ENCODE measurements at places on chromosomes 1 and 21.

GRCh38 chr1:192201303-192201702 lies 43.0 kb downstream of the RGS18 start:
- no peak for DNase-seq

DNA sequence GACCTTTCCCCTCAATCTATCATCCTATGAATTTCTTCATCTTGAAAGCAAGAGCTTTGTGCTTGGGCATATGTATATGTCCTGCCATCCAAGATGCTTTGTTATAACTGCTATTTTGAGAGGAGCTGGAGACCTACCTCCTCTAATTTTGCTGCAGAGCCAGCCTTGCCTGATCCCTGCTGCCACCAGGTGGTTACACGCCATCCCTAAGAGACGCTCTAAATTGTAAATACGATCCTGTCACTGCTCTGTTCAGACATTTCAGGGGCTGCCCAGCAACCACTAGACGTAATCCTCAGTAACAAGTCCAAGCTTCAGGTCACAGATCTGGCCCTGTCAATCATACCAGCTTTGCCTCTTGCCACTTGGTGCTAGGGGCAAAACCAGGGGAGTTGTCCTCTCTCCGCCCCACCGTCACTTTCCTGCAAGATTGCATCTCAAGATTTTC lies 32.9 kb downstream of the GPA33 start:
- DNase-seq: no peak

DNA sequence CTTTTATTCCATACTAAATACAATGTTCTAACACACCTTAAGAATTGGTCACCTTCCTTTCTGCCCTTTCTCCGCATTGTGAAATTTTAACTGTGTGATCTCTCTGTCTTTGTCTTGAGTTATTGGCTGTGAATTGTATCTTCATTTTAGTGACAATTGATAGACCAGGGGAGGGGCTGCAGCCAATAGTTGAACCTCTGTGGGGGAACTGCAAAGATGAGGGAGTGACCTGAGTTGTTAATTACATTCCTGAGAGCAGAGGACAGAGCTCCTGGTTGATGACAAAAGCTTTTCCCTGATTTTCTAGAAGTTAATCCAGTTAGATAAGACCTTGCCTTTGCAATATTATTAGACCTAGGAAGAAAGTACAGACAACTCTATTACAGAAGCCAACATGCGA lies 1535.7 kb downstream of the BRINP3 start:
- DNase-seq: no peak

GRCh38 chr1:198612471-198613260 lies 26.2 kb upstream of the PTPRC start:
- no peak for DNase-seq

DNA sequence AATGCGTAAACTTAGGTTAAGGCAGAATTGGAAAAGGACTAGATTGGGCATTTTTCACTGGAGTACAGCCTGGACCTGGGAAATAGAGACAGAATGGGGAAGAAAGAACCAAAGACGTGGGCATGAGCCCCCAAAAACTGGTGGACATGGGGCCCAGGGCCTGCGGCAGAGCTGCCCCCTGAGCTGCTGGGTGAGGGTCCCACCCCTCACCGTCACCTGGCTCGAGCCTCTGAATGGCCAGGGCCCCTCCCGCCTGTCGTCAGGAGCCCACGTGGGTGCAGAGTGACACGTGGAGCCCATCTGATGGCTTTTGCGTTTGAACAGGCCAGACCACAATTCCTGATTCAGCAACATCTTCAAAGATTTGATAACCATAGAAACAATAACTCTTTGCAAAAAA lies 360.9 kb upstream of the VAMP3 start:
- no peak for DNase-seq

GRCh38 chr1:9845914-9846313 lies 22.1 kb upstream of the CLSTN1 start:
- no peak for DNase-seq

DNA sequence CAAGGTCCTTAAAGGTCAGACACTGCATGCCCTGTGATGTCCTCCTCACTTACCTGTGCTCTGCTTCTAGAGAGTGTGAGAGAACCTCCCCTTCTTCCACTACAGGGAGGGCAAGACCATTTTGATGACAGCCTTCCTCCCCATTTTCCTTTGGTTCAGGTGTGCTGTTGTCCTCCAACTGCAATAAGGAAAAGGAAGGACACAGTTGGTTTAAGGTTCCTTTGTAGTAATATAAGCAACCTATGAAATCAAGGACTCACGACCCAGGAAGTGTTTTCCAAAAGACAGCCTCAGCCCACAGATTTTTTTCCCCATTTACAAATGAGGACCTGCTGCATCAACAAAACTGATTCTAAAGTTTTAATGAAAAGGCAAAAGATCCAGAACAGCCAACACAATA lies 6.6 kb upstream of the CCDC17 start:
- DNase-seq: no peak

- DNase-seq: no peak
Measured at GRCh38 chr21:36707763-36708285, 8.9 kb downstream of the SIM2 start.

DNA sequence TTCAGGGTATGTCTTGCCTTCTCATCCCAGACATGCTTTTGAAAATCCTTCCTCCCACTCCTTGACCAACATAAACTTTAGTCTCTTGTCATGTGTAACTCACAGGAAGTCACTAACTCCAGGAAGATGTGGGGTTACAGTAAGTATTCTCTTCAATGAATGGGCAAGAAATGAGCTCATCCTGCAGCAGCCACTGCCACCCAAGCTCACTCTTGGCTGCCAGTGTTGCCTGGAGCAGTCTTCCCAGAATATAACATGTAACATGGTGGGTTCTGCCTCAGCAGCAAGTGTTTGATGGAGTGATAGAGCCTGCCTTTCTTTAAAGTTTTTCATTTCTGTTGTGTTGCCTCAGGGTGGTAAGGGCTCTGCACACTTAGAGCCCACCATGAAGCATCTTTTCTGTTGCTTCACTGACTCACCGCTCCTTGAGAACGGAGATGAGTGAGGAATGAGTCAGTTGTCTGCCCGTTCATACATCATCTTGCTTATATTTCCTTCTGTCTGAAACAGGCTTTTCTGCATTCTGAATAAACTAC lies 187.0 kb downstream of the TPR start:
- peak; percentile 80 for DNase-seq

GRCh38 chr1:162476620-162477019 lies 21.0 kb upstream of the UHMK1 start:
- DNase-seq: no peak

DNA sequence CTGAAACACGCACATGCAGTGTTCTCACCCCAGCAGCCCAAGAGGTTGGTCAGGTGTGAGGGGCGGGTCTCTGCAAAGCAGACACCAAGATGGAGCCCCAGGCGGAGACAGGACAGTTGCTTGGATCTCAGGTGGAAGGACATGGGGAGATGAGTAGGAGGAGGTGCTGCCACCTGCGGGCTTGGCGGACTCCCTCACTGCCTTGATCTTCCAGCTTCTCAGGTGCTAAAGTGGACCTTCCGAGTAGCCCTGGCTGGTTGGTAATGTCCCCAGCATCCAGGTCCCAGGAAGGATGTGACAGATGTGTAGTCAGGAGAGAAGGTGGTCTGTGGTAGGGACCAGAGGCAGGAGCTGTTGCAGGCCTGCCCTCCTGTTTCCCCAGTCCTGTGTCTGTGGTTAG lies 114.1 kb downstream of the AJAP1 start:
- DNase-seq: no peak

Data from Panc1 (cell line).